A549 (cell line): ENCODE measurements at places on chromosomes 5 and 9.

DNA sequence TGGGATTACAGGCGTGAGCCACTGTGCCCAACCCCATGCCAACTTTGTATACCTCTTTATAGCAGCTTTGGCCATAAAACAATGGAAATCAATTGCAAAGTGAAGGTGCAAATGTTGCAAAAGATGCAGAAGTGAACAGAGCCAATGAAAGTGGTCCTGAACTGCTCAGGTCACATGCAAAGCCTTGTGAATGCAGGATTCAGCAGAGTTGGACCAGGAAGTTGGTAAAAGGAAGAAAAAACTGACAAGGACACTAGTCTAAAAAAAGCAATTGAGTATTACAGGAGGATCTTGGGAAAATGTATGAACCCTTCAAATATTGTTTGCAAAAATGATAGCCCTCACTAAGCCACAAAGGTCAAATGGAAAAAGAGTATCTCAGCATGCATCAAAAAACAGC, 4.5 kb upstream of the MAP3K1 start:
- no peak for DNase-seq

DNA sequence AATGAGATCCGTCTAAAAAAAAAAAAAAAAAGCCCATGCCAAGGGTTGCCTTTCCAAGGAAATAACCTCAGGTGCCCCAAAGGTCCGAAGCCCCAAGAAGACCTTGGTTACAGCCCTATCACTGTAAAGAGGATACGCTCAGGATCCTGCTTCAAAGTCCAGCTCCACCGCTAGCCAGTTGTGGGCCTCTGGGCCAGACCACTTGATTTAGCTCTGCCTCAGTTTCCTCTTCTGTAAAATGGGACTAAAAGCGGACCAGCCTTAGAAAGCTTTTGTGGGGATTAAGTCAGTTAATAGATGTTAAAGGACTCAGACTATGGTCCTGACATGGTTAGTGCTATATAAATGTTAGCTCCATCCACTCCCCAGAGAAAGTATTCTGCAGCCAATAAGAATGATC, 48.7 kb upstream of the ORM1 start:
- no peak for DNase-seq

DNA sequence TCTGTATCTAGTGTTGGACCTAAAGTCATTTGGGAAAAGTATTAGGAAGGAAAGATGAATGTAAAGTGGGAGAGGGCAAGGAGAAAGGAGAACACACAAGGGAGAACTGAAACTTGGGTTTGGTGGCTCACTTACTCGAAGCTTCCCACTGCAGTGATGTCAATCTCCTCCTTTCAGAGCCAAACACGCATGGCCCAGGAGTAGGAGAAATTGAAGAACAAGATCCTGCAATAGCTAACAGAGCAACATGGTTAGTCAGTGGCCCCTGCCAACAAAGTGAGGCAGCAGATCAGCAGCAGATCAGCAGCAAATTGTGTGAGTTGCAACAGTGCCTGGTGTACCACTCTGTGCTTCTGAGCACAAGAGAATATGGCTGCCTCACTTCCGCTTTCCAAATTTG, 366.4 kb downstream of the PSAT1 start:
- DNase-seq: no peak

DNA sequence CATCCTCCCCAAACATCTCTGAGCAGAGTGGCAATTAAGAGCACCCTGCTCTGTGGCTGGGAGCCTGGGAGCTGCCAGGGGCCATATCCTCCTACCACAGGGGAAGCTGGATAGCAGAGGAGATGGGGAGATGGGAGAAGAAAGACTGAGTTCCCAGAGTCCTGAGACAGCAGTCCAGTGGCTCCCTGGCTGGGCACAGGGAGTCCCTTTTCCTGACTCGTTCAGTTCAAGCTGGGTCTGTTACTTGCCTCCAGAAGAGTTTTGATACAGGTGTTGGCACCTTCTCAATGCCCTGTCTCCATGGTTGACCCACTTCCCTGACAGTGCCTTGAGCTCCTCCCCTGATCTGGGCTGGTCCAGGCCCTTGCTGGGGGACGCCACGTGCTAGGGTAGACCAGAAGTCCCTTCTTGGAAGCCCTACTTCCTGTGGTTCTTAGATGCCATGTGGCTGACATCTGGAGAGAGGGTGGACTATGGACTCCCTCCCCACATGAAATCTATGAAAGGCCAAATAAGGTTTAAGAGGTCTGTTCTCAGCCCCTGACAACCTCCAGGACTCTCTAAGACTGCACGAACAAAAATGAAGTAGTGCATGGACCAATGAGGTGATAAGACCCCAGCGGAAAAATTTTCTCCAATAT, 166.2 kb downstream of the AUH start:
- no peak for DNase-seq
